Activated CD4-positive, alpha-beta T cell treated with anti-CD3 and anti-CD28 coated beads for 4 hours (primary cell): ENCODE measurements at places on chromosomes 3 and 15.

DNA sequence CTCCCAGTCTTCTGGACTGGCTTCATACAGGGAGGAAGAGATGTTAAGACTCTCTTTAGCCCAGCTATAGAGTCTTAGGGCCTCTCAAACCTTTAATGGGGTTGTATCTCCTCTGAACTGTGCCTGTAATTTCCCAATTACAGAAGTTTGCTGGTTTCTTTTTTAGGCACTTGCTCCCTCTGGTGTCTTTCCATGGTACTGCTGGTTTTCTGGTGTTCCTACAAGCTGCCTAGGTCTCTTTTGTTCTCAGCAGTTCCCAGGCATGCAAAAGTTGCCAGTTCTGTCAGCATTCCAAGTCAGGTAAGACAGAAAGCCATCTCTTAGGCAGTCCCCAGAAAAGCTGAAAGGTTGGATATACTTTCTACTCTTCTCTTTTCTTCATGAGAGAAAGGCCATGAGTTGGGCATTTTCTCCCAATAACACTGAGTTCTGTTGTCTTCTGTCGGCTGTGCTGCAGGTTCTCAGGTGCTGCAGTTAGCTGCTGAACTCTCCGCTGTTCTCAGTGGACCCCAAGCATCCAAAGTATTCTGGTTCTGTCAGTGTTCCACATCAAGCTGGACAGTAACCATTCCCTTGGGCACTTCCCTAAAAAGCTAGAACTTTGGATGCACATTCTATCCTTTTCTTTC is 54.4 kb upstream of the EHHADH start:
- no peak for DNase-seq

DNA sequence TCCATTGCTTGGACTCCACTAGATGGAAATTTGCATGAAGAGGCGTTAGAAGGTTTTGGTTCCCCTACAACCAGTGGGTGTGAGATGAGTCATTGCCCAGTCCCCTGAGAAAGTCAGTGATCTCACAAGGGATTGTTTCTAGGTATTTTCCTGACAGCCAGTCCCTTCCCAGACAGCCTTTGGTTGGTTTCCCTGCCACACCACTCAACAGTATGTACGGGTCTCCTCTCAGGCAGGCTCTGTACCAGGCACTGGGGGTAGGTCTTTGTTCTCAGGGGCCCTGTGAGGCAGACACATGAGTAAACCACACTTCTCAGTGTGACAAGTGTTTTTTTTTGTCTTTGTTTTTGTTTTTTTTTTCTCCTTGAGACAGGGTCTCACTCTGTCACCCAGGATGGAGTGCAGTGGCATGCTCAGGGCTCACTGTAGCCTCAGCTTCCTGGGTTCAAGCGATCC is 4.0 kb downstream of the LAMP3 start:
- peak; percentile 39 for DNase-seq

DNA sequence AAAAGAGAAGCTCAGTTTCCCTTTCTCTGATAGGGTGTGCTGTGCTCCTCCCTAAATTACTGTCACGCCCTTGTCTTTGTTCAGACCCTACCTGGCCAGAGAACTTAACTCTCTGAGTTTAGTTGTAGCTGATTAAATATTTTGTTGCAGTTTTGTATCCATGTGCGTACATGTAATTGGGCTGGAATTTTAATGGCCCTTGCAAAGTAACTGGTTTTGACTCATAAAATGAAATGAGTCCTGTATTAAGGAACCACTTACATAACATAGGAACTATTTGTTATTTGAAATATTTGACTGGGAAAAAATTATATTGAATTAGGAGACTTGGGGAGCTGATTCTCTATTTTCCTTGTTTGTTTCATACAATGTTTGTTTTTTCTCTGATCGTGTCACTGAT is 80.2 kb downstream of the LRRK1 start:
- no peak for DNase-seq

DNA sequence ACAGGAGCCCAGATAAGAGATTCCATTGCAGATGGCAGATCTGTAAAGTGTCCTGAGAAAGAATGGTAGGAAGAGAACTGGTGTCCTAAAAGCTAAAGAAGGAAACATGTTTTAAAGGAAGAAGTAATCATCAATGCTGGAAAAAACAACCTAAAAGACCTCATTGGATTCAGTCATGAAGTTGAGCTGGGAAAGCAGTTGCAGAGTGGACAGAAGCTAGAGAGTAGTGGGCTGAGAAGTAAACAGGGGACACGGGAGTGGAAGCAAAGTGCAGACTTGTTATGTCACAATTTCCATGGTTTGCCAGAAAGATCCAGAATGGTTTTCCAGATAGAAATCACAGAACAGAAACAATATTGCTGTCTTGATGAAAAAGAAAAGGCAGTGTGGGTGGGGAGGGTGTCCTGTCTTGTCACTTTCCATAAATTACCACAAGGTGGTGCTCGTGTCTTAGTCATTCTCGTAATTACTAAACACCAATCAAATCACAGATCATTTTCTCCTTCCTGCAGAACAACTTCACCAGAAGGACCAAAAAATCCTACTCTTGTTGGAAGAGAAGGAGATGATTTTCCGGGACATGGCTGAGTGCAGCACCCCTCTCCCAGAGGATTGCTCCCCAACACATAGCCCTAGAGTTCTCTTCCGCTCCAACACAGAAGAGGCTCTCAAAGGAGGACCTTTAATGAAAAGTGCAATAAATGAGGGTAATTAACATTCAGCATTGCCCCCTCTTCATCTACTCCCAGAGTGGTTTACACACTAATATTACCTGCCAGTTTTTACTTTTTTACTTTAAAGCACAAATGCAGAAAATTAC is 64.5 kb downstream of the KLHL25 start:
- peak; percentile 60 for DNase-seq

DNA sequence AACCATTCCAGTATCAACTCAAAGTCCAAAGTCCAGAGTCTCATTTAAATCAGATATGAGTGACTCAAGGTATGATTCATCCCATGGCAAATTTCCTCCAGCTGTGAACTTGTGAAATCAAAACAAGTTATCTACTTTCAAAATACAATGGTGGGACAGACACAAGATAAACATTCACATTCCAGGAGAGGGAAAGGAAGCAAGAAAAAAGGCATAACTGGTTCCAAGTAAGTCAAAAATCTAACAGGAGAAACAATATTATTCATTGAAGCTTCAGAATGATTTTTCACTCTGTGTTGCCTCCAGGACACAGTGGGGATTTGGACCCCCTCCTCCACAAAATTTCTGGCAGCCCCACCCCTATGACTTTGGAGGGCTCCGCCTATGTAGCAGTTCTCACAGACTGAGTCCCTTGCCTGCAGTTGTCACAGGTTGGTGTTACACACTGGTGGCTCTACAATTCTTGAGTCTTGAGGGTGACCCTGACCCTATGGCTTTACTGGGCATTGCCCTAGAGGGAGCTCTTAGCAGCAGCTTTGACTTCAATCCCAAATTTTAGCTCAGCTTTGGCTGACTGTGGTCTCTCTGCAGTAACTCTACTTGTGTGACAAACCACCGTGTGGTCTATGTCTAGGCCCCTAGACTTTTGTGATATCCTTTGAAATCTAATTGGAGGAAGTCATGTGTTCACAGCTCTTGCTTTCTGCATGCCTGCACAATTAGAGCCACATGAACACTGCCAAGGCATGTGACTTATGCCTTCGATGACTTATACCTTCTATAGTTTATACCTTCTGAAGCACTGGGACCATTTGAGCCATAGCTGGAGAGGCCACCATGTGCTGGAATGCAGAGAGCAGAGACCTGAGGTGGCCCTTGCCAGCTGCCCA is 644.2 kb downstream of the GRM7 start:
- DNase-seq = no peak

- no peak for DNase-seq
Measured at GRCh38 chr15:88949734-88950400, 36.7 kb upstream of the MFGE8 start.

- DNase-seq = no peak
Measured at GRCh38 chr3:132773071-132773619, 50.9 kb upstream of the NPHP3 start.

DNA sequence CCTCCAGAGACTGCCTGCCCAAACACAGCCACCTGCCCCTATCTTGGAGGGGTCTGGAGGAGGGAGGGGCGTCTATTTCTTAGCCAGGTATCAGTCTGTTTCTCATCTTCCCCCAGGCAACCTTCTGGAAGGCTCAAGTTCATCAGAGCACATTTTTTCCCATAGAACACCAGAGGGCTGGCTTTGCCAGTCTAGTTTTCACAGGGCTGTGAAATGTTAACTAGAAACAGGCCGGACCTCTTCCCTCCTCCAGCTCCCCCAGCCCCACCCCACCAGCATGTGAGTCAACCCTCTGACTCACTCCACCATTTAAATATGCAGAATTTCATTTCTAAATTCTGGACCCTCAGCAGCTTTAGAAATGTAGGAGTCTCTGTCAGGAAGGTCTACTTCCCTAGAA is 66.9 kb downstream of the SLCO2A1 start:
- DNase-seq = no peak

- DNase-seq = no peak
Measured at GRCh38 chr3:64815195-64815631, 127.4 kb upstream of the ADAMTS9 start.

- no peak for DNase-seq
Measured at GRCh38 chr3:57109437-57110199, 49.2 kb downstream of the SPATA12 start.

- no peak for DNase-seq
Measured at GRCh38 chr3:164832216-164832615, 246.1 kb downstream of the SI start.

GRCh38 chr3:122246199-122246598 is 62.7 kb downstream of the CASR start:
- no peak for DNase-seq

DNA sequence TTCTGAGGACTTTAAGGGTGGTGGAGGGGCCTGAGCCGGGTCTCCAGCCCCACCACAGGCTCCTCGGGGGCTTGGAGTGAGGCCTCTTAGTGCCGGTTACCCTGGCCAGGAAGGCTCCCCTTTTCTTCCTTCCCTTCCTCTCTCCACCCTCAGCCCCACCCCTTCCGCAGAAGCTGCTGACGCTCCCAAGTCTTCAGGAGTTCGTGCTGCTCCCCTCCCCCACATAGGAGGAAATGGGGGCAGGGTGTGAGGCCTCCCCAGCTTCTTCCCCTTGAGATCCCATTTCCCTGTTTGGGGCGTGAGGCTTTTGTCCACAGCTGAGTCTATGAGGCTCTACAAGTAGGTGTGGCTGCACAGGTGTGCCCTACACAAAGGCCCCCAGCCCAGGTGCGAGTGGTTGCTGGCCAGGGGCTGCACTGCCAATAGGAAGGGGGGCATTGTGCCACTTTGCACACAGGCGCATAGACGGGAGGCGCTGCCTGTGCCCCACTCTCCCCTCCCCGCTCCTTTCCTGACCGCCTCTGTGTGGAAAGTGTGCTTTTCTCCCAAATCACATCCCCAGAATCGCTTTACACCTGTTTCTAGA is 915 bp upstream of the CALML4 start:
- DNase-seq = no peak

DNA sequence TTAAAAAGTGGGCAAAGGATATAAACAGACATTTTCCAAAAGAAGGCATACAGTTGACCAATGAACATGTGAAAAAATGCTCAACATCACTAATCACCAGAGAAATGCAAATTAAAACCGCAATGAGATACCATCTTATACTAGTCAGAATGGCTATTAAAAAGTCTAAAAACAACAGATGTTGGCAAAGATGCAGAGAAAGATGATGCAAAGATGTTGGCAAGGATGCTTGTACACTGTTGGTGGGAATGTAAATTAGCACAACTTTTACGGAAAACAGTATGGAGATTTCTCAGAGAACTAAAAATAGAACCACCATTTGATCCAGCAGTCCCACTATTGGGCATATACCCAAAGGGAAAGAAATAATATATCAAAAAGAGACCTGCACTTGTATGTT is 53.5 kb downstream of the TLNRD1 start:
- DNase-seq = no peak
